ENCODE measurements at places on chromosomes 16 and 17. TPM values are rescaled to one million over a fixed set of nuclear protein-coding genes. Genes with fewer than 3 reads are reported as not detected.

The C16orf86 gene
- 4.5 TPM for total RNA-seq

The PRR15L gene
- total RNA-seq, result 0.92 TPM

The TMEM204 gene
- total RNA-seq, result 1.2 TPM

The YPEL2 gene
- 16.8 TPM for total RNA-seq

The SP6 gene
- 0.62 TPM for total RNA-seq

The ABCC11 gene
- not detected for total RNA-seq

The COQ9 gene
- total RNA-seq, result 49.5 TPM

The CCL7 gene
- not detected for total RNA-seq

The KRT36 gene
- not detected for total RNA-seq

The AGRP gene
- total RNA-seq, result not detected

The VAT1L gene
- total RNA-seq, result 0.29 TPM

The NTN1 gene
- 15.2 TPM for total RNA-seq

The KRT23 gene
- total RNA-seq, result 24.2 TPM

The MYH2 gene
- not detected for total RNA-seq

- no peak for DNase-seq
These were observed 723.4 kb downstream of the MAF start for GRCh38 chr16:78877114-78877655.

- DNase-seq, result no peak
These were observed at the start of gene NHERF2 for GRCh38 chr16:2026461-2027023. Gene NHERF2 (plus strand): TSS chr16:2026902. CDS start chr16:2027006, 104 bp downstream.

GRCh38 chr17:50043290-50044148 is 12.4 kb upstream of the ITGA3 start:
- DNase-seq, result no peak

DNA sequence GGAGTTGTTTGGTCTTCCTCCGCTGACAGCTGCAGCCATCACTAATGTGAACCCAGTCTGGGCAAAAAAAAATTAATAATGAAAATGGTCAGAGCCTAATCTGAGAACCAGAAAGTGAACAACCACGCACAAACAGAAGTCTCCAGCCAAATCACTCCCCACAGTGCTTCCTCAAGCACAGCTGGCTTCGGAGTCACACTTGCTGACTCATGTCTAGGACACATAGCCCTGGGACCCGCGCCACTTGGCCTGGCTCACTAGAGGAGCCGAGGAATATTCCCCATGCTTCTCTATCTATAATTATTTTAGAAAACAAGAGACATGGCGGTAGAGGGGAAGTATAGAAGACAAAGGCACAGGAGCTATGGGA is 109.1 kb downstream of the ZFHX3 start:
- DNase-seq, result no peak

GRCh38 chr16:60407606-60408005 is 1628.6 kb downstream of the CDH8 start:
- DNase-seq, result no peak

GRCh38 chr16:23857256-23857880 is 21.6 kb downstream of the PRKCB start:
- DNase-seq, result no peak

- DNase-seq, result no peak
These were observed 143.3 kb downstream of the STX8 start for GRCh38 chr17:9432134-9432885.

DNA sequence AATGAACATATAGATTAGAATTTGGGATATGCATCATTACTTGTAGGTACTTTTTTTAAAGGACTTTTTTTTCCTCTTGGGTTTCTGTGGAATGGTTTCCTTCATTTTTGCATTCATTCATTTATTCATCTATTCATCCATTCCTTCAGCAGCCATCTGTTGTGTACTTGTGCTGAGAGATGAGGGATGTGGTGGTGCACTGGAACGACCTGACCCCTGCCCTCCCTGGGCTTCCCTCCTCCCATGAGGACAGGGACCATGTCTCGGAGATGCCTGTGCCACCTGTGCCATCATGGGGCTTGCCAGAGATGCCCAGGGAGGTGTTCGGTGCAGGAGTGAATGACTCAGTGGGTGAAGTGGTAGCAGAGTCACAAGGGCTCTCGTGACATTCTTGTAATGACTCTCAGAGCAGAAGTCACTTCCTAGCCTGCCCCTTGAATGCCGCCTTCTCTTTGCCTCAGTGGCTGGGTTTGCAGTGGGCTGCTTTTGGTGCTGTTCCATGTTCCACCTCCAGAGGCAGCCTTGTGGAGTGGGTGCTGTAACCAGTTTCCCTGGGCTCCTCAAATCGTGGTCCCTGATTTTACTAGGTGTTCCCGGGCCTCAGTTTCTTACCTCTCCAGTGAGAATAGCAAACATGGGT is 43.9 kb downstream of the CLEC16A start:
- no peak for DNase-seq

- no peak for DNase-seq
These were observed 112.8 kb upstream of the DNAH9 start for GRCh38 chr17:11485336-11486100.

DNA sequence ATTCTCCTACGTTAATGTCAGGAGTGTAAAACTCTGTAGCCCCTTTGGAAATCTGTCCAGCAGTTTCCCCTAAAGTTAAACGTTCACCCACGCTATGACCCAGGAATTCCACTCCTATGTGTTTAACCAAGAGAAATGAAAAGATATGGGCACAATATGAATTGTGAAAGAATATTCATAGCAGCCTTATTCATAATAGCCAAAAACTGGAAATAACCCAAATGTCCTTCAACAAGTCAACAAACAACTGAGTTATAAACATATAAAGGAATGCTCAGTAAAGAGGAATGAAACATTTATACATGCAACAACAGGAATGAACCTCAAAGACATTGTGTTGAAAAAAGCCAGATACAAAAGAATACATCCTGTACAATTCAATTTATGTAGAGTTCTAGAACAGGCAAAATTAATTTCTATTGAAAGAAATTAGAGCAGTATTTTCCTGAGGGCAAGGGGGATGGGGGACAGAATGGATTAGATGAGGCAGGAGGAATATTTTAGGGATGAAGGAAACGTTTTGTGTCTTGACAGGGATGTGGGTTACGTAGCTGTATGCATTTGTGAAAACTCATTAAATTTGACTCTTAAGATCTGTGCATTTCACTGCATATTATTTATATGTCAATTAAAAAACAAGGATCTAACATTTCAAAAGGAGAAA is 286.7 kb upstream of the CDH5 start:
- no peak for DNase-seq

DNA sequence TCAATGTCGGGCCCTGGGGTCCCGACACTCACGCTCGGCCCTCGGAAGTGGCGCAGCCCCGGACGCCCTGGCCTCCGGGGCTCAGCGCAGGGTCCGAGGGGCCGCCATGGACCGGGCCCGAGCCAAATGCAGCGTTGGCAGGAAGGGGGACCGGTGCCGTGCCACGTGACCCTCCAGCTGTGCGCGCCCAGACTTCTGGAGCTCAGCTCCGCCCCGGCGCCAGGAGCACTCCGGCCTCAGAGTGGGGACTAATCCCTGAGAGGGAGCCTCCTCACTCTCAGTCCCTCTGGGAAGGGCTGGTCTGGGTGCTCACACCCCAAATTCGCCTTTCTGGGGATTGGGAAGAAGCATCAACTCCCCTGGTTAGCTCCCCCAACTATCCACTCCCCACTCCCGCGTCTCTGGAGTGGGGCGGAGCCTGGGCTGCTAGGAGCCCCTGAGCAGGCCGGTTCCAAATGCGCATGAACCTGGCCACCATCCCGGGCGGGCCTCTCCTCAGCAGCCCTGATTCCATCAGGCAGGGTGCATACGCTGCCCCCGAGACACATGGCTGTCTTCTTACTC is at the start of gene B3GNT9:
B3GNT9 (minus strand) TSS at position 166 of the 564 bp plus-strand sequence. CDS start 513 bp downstream, outside the sequence.
- DNase-seq, result no peak

DNA sequence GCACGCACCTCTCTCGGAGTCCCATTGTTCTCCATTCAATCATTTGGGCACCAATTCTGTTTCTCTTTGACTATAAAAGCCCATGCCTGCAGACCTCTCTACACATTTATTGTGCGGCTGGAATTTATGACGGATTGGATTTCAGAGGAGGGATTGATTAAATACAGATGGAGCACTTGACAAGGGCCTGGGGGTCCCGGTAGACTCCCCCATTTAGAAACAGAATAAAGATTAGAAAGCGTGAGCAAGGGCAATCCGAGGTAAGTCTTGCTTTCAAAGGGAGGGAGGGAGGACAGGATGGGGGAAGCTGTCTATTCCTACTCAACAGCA is 15.1 kb upstream of the PITPNM3 start:
- DNase-seq, result no peak

DNA sequence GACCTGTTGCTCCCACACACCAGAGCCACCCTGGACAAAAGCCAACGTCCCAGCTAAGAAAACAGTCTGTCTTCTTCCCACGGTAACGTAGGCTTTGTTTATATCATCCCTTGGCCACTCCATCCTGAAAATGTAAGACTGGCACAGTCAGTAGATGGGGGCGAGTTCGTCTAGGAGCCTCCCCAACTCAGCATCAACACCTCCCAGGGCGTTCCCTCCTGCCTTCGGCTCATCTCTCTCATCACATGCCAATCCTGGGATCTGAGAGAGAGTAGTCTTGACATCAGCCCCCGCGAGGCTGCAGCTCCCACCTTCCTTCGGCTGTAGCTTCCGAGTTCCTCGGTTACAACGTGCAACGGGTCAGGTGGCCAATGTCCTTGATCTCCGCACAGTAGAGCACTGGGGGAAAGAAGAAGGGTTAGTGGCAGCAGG is 894 bp downstream of the RNF227 start:
- no peak for DNase-seq

DNA sequence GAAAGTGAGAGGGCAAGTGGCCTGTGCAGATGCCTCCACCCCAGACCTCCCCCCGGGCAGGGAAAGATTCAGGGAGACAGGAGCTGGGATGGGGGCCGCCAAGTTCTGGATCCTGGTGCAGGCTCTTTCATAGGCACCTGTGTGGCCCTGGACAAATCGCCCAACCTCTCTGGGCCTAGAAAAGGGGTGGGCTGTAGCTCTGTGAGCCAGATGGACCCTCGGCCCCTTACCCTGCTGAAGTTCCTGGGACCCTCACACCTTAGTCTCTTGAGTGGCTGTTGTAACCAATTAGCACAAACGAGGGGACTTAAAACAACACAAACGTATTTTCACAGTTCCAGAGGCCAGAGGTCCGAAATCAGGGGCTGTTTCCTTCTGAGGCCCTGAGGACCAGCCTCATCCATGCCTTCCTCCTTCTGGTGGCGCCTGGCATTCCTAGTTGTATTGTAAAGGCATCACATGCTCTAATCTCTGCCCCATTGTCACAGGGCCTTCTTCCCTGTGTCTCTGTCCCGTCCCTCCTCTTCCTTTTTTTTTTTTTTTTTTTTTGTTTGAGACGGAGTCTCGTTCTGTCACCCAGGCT is 352.6 kb downstream of the SEC14L1 start:
- no peak for DNase-seq

DNA sequence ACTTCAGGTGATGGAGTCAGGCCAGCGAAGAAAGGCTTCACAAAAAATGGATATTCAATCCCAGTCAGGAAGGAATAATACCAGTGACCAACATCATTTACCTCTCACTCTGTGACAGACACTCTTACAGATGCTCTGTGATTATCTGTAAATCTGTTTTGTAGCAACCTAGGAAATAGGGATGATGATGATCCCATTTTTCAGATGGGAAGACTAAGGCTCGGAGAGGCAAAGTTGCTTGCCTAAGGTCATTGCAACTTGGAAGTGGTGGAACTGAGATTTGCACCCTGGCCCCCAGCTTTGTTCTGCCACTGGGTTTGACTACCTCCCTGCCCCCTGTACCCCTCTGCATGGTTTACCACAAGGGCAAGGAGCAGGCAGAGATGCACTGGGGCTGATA is 14.1 kb upstream of the WSCD1 start:
- DNase-seq, result no peak

- DNase-seq, result no peak
These were observed 13.0 kb upstream of the SPNS3 start for GRCh38 chr17:4420692-4421131.

- DNase-seq, result no peak
These were observed 698 bp downstream of the ACBD4 start for GRCh38 chr17:45135978-45136791.

GRCh38 chr17:48229936-48230335 is 122.4 kb downstream of the SNX11 start:
- DNase-seq, result no peak

- no peak for DNase-seq
These were observed 6.5 kb downstream of the NEURL4 start for GRCh38 chr17:7322520-7323194.

- no peak for DNase-seq
These were observed 33.0 kb downstream of the TBX4 start for GRCh38 chr17:61485067-61485775.

DNA sequence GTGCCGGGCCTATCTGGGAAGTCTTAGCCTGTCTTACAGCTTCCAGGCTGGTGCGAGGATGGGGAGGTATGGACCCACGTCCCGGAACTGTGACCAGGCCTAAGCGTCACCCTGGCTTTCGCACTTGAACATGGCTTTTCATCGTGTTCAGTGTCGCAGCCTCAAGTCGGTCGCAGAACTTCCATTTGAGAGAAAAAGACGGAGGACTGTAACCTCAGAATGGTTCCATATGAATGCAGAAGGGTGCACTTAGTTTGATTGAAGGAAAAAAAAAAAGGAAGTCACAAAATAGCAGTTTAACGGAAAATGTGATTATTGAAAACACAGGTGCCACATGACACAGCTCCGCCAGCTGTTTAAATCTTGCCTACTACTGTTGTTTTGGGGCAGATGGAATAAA is 30.2 kb upstream of the JPT2 start:
- DNase-seq, result no peak

DNA sequence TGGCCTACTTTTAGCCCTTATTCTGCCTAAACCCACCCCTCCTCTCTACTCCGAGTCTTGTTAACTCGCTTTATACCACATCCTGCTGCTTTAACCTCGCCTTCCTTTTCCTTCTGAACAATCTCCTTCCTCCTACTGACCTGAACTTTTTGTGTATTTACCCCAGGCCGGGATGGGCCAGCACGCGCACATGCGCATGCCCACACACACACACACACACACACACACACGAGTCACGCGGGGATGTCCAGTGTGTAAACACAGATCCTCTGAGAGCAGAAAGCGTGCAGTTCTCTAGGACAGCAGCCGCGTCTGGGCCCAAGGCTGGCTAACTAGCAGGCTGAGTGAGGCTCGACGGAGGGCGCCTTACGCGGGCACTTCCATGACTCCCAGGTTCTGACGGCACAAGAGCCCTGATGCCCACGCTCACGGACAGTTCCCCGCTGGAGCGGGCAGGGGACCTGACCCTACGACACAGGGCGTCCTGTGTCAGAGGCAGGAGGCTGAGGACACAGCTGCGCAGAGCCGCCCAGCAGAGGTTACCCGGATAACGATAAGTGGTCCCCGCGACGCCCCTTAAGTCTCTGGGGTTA is 610 bp downstream of the PIK3R5 start:
- no peak for DNase-seq

All from kidney epithelial cell (primary cell).